OCI-LY7 (cell line): ENCODE measurements at places on chromosomes 16 and 17.

DNA sequence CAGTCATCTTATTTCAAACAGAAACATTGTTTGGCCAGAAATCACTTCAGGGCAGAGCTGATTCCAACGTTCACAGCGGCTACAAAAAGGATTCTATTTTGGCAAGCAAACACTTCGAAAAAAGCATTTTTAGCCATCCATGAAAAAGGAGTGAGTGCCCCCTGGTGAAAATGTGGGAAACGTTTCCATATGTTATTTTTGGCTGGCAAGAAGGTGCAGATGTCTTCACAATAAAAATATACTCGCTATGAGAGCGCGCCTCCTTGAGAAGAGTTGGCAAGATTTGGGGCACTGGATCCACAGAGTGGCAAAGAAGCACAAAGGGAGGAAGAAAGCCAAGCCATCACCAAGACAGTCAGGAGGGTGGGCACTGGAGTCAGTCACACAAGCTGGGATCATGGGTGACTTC is 191.1 kb downstream of the CHD9NB start:
- DNase-seq = no peak

GRCh38 chr16:76683051-76683450 is 405.9 kb downstream of the CNTNAP4 start:
- DNase-seq = no peak

DNA sequence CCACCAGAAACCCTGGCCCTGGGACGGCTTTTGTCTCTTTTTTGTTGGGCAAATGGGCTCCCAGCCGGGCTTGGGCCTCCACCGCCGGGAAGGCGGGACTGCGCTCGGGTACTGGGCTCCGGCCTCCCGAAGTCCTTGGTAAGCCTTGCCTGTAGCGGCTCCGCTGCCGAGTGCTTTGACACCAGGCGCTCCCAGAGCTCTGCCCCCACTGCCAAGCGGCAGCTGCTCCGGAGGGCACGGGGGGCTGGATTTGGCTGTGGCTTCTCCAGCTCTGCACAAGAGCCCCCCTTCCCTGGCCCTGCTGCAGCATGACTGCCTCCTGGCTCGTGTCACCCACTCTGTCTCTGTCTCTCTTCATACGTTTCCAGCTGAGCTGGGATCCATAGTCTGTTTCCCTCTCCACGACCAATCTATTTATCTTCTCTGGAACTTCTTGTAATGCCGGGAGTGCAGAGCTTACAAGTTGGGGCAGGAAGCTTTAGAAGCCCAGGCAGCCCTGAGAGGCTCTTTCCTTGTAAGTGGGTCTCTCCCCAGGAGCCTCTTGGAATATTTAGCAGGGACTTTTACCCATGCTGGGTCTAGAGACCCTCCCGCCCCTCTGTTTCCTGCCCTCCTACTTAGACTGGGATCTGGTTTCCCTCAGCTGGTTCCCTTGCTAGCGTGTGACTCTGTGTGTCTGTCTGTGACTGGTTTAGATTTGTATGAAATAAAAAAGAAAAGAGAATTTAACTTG is 246.9 kb upstream of the GSE1 start:
- DNase-seq = no peak

DNA sequence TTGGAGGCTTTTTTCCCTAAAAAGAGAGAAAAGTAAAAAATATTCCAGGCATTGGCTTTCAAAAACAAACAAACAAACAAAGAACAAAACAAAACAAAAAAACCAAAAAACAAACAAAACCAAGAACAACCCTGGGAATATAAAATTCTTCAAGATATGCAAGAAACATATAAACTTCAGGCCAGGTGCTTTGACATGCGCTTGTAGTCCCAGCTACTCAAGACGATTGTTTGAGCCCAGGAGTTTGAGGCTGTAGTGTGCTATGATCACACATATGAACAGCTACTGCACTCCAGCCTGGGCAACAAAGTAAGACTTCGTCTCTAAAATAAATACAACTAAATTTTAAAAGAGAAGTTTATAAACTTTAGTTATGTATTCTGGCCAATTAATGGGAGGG is 52.5 kb upstream of the TEX2 start:
- no peak for DNase-seq

DNA sequence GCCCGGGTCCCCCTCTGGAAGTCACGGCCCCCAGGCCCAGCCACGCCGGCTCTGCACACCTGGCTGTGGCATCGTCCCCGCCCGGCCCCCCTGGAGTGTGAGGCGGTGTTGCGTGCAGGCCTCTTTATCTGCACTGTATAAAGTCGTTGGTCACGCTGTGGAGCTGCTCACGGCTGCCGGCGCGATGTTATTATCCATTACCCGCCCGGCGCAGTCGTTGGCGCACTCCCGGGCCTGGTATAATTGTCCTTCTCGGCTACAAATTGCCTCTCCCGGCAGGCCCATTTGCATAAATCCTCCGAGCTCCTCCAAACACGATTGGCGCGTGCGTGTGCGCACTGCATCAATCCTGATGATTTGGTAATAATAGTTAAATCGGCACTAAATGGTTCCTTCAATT is 57.8 kb downstream of the BAHCC1 start:
- DNase-seq = peak; percentile 59

DNA sequence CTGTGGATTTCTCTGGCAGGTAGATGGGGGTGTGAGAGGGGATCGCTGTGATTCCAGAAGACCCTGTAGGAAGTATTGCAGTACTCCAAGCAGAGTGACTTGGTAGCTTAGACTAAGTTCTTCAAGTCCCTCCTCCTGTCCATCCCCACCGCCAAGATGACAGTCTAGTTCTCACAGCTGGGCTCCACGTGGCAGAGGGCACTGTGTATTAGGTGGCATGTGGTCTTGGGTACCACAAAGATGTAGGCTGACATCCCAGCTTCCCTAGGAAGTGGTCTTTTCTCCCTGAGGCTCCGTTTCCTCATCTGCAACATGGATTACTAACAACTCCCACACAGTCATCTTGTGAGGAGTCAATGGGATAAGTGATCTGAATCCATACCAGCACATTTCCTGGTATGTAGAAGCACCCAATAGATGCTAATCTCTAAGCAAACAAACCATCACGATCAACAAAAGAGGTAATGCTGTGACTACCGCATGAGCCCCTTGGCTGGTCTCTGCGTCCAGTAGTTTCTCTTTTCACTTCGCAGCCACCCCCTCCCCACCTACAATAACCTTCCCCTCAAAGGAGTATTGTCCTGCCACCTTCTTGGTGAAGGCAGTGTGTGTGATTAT is 349.1 kb upstream of the EEF2KMT start:
- DNase-seq = no peak

- peak; percentile 50 for DNase-seq
Measured at GRCh38 chr16:1773703-1774447, 941 bp upstream of the MRPS34 start.

GRCh38 chr17:80045703-80046102 is 9.3 kb downstream of the CCDC40 start:
- DNase-seq = no peak

GRCh38 chr17:47820033-47820789 is 1.4 kb downstream of the OSBPL7 start:
- no peak for DNase-seq

GRCh38 chr16:29684679-29685078 is 5.7 kb downstream of the QPRT start:
- DNase-seq = no peak

- peak; percentile 35 for DNase-seq
Measured at GRCh38 chr17:34370376-34370996, 7.5 kb upstream of the CCL1 start.

- no peak for DNase-seq
Measured at GRCh38 chr17:77279448-77280303, 138.9 kb downstream of the SEC14L1 start.

- DNase-seq = no peak
Measured at GRCh38 chr16:84933774-84934631, 77.3 kb downstream of the ZDHHC7 start.

- DNase-seq = no peak
Measured at GRCh38 chr17:43402078-43402477, 3.3 kb downstream of the ARL4D start.

- no peak for DNase-seq
Measured at GRCh38 chr17:15271741-15272140, 6.6 kb upstream of the PMP22 start.

GRCh38 chr17:76889323-76889722 is 21.1 kb downstream of the MGAT5B start:
- no peak for DNase-seq
